Stimulated activated CD4-positive, alpha-beta T cell treated with anti-CD3 and anti-CD28 coated beads, Interleukin-12 subunit alpha, Interleukin-12 subunit beta, amount 100 ng/mL, for 24 hours (primary cell): ENCODE measurements at places on chromosomes 4 and X.

DNA sequence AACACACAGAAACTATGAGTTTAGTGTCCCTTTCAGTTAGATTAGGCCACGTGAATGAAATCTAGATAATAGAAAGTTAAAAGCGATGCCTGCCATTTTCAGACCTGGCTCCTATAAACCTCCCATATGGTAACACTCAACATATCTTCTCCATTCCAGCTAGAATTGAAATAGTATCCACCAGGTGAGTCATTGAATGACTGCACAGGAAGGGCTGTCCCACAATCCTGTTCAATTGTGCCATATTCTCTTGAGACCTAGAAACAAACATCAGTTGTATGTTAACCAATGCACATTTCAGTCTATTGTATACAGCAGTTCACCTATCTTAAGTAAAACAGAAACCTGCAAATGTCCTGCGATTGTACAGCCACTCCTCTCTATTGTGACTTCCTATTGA lies 659.3 kb upstream of the SLIT2 start:
- no peak for DNase-seq

DNA sequence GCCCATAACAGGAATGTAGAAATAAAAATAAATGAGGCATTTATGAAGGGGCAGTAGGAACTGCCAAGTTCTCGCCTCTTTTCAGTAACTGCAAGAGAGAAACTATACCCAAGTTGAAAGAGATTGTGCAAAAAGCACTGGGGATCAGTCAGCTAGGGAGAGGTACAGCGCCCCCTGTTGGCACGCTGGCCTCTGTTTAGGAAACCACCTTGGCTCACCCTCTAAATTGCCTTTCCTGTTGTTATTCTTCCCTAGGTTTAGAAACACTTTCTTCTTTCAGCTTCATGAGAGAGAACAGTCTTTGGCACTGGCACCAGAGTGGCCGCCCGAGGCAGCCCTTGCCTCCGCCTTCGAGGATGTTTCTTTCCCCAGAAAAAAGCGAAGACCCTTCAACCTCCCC lies 348.5 kb downstream of the MID1IP1 start:
- peak; percentile 47 for DNase-seq

- DNase-seq, result no peak
Measured at GRCh38 chr4:3512279-3512678, 19.9 kb downstream of the LRPAP1 start.

- DNase-seq, result no peak
Measured at GRCh38 chrX:136671006-136671610, 23.1 kb downstream of the CD40LG start.

GRCh38 chr4:46404981-46405380 lies 15.1 kb upstream of the GABRA2 start:
- no peak for DNase-seq

- no peak for DNase-seq
Measured at GRCh38 chrX:85882601-85883000, 164.8 kb downstream of the CHM start.

DNA sequence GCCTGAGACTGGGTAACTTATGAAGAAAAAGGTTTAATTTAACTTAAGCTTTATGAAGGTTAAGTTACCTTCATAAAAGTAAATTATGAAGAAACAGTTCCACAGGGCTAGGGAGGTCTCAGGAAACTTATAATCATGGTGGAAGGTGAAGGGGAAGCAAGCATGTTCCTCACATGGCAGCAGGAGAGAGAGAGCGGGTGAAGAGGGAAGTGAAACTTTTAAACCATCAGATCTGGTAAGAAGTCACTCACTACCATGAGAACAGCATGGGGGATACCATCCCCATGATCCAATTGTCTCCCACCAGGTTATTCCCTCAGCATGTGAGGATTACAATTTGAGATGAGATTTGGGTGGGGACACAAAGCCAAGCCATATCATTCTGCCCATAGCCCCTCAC lies 944.7 kb upstream of the NDST4 start:
- no peak for DNase-seq

- DNase-seq, result no peak
Measured at GRCh38 chr4:28378109-28378830, 1517.6 kb downstream of the STIM2 start.

GRCh38 chr4:82268050-82268825 lies 105.6 kb downstream of the HNRNPD start:
- DNase-seq, result no peak

- DNase-seq, result no peak
Measured at GRCh38 chr4:140826701-140827027, 70.5 kb upstream of the TBC1D9 start.

GRCh38 chr4:183876268-183876934 lies 28.7 kb upstream of the STOX2 start:
- DNase-seq, result no peak

- no peak for DNase-seq
Measured at GRCh38 chr4:120709991-120710390, 212.5 kb downstream of the PRDM5 start.

DNA sequence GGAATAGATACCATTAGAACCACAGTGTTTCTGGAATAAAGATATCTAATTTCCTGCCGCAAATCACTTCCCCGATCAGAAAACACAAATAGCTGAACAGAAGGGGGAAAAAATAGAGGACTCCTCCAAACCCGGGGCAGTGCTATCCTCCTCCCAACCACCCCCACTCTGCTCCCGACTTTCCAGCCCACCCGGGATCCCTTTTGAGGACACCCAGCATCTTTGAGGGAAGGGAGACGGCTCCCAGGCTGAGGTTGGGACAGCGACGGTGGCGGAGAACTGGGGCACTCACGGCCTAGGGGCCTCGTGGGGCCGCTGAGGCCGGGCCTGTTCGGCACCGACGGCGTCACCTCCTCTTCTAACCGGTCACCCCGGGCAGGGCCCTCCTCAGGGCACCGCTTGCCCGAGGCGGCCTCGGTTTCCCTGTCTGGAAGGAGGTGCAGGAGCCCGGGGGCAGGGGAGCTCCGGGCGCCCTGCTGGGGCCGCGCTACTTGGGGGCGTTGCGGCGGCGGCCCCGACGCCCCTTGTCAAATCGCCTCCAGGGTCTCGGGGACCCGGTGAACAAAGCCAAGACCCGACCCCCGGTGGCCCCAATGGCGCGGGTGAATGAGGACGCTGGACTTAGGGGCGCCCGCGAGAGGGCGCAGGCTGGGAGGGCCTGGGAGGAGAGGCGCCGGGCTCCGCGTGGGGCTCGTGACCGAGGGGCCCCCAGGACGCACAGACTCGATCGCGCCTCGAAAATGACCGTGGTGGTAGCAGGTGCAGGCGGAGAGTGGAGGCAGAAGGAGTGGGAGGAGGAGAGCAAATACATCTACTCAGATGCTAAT lies 6.9 kb upstream of the ARX start:
- no peak for DNase-seq

DNA sequence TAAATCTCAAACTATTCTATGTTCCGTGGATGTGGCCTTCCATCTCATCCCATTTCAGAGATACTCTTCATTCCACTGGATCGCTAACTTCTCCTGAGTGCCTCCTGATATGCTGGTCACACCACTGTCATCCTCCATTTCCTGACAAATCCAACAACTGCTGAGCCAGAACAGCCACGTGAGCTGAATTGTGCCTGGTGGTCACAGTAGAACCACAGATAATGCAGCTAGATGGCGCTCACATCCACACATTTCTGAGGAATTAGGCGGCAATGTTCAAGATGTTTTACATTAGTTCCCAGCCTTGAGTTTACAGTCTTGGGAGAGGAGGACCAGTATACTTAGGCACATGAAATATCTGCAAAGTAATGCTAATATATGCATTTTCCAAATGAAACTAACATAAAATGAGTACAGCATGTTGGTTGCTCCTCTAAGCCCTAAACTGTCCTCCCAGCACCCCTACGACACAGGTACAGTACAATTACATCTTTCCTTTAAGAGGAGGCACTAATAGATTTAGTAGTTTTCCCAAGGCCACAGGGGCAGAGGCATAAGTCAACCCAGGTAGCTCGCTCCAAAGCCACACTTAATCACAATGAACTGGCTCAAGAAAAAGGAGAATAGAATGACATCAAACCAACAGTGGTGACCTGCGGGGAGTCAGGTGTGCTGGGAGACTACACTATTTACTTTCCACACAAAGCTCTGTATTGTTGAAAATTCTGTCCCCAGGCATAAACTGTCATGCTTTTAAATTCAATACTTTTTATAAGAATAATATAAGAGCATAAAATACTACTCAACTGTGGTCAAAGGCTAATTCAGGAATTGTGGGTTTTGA lies 134.2 kb downstream of the CHIC2 start:
- peak; percentile 47 for DNase-seq

DNA sequence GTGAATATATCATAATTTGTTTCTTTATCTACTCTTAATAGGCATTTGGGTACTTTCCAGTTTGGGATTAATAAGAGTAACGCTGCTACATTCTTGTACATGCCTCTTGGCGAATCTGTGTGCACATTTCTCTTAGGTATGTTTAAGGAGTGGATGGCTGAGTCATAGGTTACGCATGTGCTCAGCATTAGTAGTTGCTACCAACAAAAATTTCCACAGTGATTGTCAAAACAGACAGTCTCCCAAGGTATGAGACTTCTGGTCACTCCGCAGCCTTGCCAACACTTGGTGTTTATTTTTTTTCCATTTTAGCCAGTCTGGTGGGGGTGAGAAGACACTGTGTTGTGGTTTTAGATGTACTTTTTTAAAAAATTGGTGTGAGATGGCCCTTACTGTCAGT lies 44.6 kb downstream of the FGFBP1 start:
- DNase-seq, result no peak

GRCh38 chrX:41921492-41922430 lies 1.6 kb downstream of the CASK start:
- DNase-seq, result no peak

GRCh38 chr4:102598086-102598761 lies 97.1 kb downstream of the NFKB1 start:
- DNase-seq, result no peak

DNA sequence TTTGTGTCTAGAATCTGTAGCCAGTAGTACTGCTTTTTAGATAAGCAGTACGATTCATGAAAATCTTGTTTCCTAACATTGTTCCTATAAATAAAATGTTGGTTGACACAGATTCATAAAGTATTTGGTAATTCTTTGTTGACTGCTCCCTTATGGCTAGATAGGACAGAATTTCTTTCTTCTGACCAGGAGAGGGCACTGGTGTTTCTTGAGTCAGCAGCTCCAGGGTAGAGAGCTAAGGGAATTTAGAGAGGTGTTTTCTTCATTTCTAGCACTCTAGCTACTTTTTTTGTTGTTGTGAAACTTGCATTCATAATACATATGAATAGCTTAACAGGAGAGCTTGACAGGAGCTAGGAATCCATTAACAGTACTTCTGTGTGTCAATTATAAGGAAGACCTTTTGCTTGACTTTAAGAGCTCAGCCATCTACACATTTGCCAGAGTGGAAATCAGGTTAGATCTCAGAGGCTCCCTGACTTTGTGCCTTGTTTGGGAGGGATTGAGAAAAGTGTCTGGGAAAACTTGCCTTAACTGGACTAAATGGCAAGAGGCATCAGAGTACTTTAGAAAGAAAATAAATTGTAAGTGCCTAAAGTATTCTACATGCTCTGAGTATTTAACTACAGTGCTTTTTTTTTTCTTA lies 756.1 kb downstream of the SH3BGRL start:
- no peak for DNase-seq

- no peak for DNase-seq
Measured at GRCh38 chr4:167595898-167596297, 361.6 kb upstream of the SPOCK3 start.

DNA sequence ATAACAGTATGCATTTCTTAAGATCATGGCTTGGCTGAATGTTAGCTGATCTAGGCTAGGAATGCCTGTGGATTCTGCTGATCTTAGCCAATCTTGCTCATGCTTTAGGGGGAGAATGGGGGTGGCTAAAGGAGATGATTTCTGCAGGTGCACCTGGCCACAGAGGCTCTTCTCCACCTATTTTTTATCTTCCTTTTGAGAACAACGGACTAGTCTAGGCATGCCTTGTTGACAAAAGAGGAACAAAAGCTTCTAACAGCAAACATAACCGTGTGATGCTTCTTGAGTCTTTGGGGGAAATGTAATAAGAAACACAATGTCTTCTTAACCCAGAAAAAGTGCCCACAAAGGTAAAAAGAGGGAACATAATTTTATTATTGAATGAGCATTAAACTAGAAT lies 743.5 kb downstream of the ARAP2 start:
- no peak for DNase-seq
